ENCODE measurements at places on chromosomes 5 and 9. TPM values are rescaled to one million over a fixed set of nuclear protein-coding genes. Genes with fewer than 3 reads are reported as not detected.
A peak's percentile ranks its signal among the peaks of the same experiment; 100 is the strongest.

The HACD4 gene
- 7.1 TPM for total RNA-seq

DNA sequence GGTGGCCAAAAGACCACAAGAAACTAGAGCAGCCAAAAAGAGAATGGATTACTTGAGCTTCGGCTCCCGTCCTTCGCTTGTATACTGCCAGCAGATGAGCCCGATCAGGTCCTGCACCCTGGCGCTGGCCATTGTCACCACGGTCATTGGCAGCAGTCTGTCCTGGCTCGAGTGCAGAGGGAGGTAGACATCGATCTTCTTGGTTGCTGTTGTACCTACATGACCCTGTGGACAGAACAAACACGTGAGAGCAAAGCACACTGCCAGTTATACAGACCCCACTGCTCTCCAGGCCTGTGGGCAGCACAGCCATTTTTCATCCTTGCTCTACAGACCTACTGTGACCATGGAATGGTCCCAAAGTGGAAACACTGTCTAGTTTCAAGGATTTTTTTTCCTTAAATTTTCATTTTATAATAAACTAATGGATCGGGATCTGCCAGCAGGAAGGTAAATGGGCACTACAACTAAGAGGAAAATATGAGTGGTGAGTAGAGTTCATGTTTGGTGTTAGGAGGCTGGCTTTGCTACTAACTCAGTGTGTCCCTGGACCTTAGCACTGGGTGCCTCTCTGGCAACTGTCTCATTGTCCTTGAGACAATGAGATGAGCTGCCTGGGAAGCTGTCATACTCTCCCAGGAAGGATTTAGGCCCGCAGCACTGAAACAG is 121.4 kb downstream of the MAPKAP1 start:
- peak; percentile 10 for DNase-seq

- no peak for DNase-seq
These were observed 171.9 kb downstream of the PAM start for GRCh38 chr5:102927007-102927406.

GRCh38 chr5:159581502-159582249 is 251.4 kb upstream of the IL12B start:
- DNase-seq = no peak

DNA sequence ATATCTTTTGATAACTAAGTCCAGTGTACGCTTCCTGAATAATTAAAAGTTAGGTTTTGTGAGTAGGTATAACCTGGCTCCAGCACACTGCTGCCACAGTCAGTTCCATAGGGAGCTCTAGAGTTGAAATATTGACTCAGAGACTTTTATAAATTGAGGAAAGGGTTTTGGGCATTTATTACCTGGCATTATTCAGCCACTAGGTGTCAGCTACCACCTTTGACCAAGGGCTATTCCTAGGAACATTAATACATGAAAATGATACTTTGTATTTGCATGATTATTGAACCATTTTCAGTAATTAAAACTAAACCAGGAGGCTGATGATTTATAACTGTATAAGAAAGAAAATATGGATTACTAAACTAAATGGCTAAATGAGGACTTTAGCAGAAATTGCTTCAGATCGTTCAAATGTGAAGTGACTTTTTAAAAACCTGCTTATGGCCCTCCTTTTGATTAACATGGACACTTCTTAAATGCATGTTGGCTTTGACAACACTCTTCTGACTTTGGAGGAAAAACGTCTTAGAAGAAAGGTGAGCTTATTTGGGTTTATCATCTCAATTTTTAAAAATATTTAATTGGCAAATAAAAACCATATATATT is 83.0 kb downstream of the SMC2 start:
- DNase-seq = no peak

DNA sequence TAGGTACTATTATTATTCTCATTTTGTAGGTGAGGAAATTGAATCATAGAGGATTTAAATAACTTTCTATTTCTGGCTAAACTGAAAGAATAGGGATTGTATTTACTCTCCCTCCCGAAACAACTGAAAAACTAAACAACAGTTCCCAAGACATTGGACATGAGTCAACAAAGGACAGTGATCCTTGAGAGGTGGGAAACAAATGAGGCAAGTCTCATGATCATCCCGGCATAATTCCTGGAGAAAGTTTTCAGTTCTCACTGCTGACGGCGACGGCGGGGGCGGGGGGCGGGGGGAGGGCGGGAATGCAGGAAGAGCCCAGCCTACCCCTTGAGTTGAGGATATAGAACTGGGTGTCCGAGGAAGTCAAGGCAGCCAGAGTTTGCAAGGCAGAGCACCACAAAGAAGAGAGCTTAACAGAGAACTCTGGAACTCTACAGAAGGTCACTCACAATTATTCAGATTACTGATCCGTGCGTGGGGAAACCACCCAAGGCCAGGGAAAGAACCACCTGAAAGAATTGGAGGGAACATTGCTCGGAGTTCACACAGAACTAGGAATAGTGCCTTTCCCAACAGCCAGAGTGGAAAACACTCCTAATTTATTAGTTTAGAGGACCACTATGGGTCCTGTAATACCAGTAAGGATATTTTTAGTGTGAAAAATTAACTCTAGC is 27.4 kb upstream of the WHRN start:
- no peak for DNase-seq

DNA sequence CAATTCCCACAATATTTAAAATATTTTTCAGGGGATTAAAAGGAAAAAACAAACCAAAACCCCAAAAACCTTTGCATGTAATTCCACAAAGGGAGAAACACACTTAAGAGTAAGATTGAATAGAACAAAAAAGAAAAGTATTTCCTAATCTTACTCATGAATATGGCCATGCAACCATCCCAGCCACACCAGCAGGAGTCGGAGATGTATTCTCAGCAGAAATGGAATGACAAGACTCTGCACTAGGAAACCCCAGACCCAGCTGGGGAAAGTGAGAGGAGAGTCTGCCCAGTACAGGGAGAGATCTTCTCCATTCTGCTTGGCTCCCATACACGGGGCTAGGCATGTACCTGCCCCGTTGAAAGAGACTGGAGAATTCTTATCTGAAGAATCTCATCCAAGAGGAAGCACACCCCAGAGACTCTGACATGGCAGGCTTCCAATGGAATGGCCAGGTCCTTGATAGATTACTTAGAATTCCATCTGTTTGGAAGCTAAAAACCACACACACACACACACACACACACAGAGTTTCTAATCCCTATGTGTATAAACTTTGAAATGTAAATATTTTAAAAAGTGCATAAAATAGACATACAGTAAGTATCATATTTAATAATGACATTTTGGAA is 118.8 kb downstream of the GADD45G start:
- DNase-seq = no peak

DNA sequence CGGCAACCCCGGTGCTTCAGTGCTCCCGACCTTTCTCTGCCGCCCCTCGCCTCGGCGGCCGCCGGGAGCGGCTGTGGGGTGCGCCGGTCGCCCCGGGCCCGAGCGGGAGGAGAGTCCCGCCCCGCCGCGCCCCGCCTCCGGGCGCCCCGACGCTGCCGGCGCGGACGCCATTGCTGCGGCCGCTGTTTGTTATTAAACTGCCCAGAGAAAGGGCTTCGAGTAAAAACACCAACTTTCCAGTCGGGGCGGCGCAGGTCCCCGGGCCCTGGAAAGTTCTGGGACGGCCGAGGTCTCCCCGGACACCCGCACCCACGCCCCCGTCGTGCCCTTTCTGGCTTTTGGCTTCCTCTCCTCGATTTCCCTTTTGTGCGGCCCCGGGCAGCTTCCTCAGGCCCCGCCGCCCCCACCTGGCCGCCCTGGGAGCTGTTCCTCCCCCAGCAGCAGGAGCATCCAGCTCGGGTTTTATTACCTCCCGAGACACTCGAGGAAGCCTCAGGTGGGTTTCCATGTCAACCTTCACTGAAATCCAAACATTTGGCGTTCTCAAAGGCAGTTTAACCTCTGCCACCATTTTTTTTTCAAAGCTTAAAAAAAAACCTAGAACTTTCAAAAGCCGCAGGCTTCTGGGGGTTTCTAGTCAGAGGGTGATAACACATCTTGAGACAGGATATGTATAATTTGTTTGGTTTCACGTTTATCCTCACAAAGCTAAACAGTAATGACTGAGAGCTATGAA is 334.4 kb downstream of the CWC27 start:
- DNase-seq = peak; percentile 76

- DNase-seq = no peak
These were observed 5.0 kb upstream of the GPRIN1 start for GRCh38 chr5:176614805-176615478.

DNA sequence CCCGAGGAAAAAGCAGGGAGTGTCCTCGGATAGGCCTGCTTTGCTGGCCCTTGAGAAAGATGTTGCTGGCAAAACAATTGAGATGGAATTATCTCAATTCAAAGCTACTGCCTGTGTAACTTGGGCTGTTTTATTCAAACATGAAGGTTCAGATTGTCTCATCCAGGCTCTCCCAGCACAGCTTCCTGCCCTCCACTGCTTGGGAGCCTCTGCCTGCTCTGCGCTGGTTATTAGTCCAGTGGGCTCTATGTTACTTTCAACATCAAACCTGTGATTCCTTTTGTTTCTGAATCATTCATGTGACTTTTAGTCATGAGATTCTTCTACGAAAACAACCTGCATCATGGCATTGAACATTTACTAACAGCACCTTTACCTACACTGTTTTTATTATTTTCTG is 123.2 kb downstream of the SNCAIP start:
- no peak for DNase-seq

- DNase-seq = no peak
These were observed 49.7 kb upstream of the FST start for GRCh38 chr5:53430618-53431252.

DNA sequence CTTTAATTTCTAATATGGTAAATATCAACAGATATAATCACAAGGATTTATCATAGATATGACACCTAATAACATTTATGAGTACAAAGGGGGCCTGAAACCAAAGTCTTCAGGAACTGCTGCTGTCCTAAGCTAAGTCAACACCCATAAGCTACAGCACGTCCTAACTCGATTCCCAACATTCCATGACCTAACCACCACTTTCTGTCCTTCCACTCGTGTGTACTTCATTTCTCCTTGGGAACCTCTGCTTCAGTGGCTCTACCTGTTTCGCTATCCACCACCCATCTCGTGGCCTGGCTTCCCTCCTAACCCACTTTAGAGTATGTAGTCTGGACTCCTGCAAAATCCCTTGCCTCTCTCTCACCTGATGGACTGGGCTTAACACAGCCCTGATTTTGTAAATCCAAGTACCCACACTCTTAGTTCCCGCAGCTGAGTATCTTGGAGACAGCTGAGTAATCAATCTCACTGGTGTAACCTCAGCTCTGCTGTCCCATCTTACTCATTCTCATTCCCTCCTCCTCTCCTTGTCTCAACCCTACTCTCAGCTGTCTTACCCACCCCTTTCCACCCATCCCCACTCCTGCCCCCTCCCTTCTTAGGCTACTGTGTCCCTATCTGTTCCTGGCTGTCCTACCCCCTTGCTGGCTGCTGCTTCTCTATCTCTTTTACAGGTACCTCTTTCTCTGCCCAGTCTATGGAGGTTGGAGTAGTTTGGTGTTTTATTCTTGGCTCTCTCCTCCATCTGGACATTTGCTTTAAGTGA is 101.8 kb downstream of the MAST4 start:
- no peak for DNase-seq

DNA sequence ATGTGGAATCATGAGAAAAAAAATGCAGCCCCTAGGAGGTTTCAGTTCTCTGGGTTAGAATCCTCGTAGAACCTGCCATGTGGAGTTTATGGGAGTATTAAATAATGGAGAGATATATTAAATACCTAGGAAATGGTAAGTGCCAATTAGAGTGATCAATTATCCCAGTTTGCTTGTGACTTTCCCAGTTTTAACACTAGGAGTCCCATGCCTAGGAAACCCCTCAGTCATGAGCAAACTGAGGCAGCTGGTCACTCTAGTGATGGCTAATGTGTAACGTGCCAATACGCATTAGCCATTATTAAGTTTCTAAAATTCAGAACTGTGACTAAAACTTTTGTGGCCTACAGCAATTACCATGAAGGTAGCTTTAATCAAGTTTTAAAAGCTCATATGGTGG is 720.6 kb downstream of the TAF11L14 start:
- no peak for DNase-seq

DNA sequence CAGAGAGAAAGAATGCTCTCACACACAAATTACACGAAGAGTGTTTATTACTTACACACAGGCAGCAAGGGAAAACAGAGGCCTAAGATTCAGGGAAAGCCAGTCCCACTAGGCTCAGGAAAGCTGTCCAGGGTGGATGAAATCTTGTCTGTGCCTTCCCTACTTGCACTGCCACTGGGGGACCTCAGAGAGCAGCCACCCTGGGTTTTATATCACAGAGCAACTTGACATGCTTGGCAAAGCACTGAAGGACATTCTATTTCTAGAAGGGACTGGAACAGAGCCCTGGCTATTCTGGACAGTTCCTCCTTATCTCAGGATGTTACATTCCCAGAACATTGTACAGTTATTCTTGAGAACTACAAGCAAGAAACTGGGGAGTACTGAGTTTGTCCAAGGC is 7.5 kb upstream of the PRSS3 start:
- DNase-seq = no peak

DNA sequence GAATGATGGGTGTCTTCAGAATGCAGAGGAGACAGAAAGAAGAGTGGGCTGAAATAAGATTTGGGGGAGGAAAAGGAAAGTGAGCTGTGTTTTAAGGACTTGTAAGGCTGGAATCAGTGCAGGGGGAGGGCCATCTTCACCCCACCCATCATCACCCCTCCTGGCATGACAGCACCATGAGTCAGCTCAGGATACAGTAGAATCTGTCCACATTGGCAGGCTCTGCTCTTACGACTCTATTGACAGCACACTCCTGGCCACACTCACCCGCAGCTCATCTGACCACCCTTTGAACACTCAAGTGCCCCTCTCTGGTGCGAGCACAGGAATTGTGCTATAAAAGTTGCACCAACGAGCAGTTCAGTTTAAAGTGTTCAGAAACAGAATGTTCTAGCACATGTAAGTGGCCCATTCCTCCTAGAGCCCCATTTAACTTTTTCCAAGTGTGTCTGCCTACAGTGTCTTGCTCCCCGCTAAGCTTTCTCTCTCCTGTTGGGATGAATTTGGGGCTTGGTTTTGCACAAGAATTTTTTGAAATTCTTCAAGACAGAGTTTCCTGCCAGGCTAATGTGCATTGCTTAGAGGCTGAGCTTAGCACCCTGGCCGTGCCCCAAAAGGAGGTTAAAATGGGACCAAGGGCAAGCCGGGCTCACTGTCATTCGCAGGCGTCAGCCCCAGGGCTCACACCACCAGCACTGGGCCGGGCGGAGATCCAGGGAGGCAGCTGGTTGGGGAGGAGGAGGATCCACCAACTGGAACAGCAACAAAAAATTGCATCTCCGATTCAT is 12.0 kb downstream of the ADRA1B start:
- DNase-seq = peak; percentile 73

DNA sequence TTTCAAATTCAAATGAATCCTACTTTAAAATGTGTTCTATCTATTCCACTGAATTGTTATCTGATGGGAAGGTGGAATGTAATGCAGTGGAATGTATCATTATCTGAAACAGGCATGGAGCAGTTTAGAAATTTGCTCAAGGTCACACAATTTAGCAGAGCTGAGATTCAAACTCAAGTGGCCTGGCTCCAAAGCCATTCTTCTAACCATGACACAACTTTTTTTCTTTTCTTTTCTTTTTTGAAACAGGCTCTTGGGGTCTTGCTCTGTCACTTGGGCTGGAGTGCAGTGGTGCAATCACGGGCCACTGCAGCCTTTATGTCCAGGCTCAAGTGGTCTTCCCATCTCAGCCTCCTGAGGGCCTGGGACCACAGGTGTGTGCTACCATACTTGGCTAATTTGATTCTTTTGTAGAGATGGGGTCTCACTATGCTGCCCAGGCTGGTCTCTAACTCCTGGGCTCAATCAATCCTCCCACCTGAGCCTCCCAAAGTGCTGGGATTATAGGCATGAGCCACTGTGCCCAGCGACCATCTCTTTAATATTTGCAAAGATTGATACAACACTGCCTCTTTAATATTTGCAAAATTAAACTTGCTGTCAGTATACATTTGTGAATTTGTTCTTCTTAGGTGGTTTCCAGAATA is 50.0 kb downstream of the CAST start:
- DNase-seq = no peak
